ENCODE measurements at places on chromosomes 4 and X.

- DNase-seq = no peak
These were observed 132.2 kb upstream of the SLC34A2 start for GRCh38 chr4:25523405-25523804.

DNA sequence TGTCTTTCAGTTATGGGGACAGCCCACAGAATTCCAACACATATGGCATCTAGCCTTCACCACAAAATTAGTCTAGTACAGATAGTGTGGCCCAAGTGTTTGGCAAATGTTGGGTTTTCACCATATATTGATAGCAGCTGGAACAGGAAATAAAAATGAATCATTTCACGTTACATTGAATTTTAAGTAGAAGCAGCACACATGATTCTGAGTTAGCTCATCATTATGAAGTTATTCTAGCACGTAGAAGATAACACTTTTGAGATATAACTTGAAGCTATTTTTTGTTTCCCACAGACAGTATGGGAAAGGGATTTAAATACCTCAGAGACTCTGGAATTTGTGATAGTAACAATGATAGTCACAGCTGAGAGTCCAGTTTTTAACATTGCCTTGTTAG, 118.7 kb downstream of the FAT4 start:
- DNase-seq = no peak

DNA sequence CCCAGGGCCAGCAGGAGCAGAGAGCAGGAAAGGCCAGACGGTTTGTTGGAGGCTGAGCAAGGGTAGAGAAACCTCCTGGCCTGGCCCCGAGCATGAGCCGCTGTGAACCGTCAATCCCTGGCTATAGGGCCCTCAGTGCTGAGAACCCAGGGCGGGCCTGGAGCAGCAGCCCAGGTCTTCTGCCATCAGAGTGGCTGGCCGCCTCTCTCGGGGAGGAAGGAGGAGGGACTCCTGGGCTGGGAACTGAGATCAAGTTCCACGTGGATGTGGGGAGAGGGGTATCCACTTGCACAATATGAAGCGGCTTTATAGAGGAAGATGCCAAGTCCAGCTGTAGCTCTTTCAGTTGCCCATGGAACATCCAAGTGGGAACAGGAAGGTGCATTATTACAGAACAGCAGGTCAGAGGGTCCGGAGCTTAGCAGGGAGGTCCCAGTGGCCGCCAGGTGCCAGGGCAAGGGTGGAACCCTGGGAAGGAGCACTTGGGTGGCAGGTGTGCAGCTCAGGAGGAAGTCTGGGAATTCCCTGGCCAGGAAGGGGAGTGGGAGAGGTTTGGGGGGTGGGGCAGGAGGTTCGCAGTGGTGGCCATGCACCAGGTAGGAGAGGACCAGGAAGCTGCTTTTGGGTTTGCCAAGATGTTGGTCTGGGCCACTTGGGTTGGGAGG, 31.7 kb upstream of the CRMP1 start:
- DNase-seq = no peak

- no peak for DNase-seq
These were observed 24.6 kb downstream of the SLC7A11 start for GRCh38 chr4:138217567-138217966.

DNA sequence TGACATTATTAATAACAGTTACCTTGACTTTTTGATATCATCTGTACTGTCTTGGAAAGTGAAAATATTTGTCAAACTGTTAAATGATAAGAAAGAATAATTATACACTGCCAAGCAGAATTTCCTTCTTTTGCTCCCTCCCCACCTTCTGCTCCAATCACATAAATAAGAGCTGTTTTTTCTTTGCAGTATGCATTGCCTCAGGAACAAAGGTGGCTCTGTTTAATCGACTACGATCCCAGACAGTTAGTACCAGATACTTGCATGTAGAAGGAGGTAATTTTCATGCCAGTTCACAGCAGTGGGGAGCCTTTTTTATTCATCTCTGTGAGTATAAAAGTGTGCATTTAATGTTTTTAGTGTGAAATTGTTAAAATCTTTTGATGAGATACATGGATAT, 66.1 kb downstream of the CCKAR start:
- no peak for DNase-seq

DNA sequence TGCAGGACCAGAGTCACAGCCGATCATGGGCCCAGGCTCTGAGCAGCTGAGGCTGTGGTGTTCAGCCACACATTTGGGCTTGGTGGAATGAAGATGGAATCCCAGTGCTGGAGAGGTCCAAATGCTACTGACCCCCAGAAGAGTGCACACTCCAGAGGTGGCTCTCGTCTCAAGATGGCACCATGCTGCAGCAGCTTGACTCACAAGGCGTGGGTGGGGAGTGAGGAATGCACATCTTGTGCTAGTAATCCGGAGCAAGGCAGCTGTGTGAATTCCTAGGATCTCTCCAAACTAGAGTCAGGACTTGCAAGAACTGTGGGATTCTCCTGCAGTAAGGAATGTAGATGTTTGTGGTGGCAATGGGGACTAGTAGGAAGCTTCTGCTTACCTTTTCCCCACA, 28.7 kb downstream of the RAB28 start:
- no peak for DNase-seq

DNA sequence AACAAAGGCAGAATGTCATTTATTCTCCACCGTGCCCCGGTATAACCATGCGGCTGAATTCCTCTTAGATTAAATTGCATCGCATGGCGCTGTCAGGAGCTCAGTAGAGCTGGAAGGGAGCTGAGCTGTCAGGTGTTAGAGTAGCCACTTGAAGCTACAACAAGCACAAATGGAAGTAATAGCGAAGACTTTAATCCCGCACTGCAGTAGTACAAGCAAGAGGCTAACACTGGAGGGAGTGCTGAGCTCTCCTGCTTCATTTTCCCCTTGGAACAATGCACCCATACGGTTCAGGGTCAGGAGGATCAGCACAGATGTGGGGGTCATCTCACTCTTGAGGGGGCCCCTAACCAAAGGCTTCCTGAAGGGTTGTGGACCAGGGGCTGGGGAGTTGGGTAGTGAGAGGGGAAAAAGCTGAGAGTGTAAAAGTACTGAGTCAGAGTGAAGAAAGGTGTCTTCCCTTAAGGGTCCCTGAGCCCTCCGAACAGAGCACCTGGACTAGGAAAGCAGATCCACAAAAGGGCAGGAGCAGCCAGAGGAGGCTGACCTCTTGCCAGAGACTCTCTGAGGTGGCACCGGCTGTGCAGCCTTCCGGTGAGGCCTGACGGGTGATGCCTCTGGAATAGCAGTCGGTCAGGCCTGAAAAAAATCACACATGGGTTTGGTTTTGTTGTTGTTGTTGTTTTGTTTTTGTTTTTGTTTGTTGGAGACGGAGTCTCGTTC, 36.0 kb upstream of the CBR4 start:
- no peak for DNase-seq

DNA sequence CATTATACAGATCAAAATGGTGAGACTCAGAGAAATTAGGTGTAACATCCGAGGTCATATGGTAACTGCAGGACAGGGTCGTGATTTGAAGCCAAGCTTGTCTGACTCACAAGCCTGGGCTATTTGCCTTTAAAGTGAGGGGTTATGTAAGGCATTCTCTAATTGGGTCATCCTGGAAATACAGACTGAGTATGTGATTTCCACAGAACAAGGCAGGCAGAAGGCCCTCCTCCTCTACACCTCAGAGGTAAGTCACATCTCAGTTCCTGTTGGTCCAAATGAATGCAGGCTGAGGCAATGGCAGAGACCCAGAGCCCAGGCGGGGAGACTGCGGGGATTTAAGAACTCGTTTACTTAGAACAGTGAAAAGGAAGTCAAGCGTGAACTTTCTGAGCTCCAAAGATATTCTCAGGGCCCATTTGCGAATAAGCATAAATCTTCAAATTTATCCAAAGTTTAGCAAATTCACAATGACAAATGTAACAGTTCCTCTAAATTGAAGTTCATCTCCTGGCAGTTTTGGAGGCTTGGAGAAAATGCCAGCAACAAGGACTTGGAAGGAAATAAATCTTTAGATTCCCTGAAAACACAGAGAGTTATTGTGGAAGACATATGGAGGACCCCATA, 153.3 kb downstream of the LDB2 start:
- DNase-seq = no peak

DNA sequence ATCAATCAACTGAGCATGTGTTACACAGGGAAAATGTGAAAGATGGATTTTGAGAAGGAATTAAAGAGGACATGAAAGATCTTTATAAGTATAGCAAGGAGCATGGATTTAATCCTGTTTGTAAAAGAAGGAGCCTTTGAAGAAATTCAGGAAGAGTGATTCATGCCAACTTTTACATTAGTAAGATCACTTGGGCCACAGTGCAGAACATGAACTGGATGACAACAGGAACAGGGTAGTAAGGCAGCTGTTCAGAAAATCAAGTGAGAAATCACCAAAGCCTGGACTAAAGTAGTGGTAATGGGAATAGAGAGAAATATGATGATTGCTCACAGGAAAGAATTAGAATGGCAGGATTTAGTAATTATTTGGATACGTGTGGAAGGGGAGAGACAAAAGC, 265.7 kb upstream of the PCDH7 start:
- no peak for DNase-seq

- no peak for DNase-seq
These were observed 264.6 kb upstream of the CLNK start for GRCh38 chr4:10949039-10949733.

- DNase-seq = no peak
These were observed 2.7 kb downstream of the SLC38A5 start for GRCh38 chrX:48467281-48467761.

Data from DMS79 treated with DMSO at 0.1 percent for 48 hours (cell line).